ENCODE measurements at places on chromosomes 3 and 15.

GRCh38 chr3:185912929-185913901 is 24.6 kb downstream of the TRA2B start:
- no peak for DNase-seq

GRCh38 chr15:41024131-41024530 is 70.9 kb downstream of the CHAC1 start:
- DNase-seq: no peak

- DNase-seq: peak; percentile 46
Measured at GRCh38 chr3:186519021-186519658, 25.0 kb downstream of the CRYGS start.

- DNase-seq: no peak
Measured at GRCh38 chr15:51356147-51356546, 14.7 kb downstream of the GLDN start.

GRCh38 chr3:195386739-195387138 is 56.1 kb downstream of the ACAP2 start:
- no peak for DNase-seq

All from activated naive CD8-positive, alpha-beta T cell treated with anti-CD3 and anti-CD28 coated beads for 36 hours (primary cell).